Fibroblast of mammary gland (primary cell): ENCODE measurements at places on chromosomes 6 and 20.

DNA sequence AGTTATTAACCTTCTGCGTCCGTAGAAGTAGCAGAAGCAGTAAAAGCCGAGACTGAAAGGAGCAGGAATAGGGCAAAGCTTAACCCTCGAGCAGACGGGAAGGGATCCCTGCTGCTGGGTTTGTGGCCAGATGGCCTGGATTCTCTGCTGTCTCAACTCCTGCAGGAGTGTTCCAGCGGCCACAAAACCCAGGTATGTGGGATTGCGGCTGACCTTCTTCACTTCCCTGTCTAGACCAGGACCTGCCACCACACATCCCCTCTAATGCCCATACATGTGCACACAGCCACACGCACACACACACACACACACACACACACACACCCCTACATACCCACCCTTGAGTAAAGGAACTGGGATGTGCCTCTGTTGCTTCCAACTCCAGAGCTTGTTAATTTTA lies 33.1 kb upstream of the TNFRSF21 start:
- no peak for DNase-seq

DNA sequence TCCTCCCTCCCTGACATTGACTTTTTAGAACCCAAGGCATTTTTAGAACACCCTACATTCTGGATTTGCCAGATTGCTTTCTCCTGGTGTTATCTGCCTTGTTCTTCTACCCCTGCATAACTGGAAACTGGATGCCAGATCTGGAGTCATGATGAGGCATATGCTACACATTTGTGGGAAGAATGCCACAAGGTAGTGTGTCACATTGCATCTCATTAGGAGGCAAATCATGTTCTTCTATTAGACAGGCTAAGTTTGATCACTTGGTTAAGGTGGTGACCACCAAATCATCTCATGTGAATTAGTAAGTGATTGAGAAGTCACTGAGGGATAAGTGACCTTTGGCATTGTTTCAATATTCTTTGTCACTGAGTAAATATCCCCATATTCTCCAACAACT lies 12.9 kb upstream of the NKX2-2 start:
- no peak for DNase-seq

DNA sequence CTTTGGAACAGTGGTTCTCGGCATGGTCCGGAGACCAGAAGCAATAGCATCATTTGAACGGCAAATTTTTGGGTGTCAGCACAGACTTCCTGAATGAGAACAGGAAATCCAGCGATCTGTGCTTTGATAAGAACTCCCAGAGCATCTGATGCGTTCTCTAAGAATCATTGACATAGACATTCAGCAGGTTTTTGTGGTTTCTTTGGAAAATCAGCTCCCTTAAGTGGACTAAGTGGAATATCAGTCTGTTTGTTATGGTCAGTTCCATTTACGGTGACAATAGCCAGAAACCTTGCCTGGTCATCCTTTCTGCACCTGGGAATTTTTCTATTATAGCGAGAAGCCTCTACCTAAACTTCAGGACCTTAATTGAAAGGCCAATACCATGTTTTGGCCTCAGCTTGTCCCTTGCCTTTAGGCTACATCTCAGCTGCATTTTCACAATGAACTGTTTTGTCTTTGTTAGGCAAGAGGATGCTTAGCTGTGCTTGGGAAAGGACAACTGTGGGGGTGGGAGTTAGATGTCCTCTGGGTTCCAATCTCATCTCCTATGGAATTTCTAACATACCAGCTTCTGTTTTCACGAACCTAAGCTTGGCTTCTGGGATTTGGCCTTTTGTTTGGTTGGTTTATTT lies 299.7 kb downstream of the CDKAL1 start:
- no peak for DNase-seq

DNA sequence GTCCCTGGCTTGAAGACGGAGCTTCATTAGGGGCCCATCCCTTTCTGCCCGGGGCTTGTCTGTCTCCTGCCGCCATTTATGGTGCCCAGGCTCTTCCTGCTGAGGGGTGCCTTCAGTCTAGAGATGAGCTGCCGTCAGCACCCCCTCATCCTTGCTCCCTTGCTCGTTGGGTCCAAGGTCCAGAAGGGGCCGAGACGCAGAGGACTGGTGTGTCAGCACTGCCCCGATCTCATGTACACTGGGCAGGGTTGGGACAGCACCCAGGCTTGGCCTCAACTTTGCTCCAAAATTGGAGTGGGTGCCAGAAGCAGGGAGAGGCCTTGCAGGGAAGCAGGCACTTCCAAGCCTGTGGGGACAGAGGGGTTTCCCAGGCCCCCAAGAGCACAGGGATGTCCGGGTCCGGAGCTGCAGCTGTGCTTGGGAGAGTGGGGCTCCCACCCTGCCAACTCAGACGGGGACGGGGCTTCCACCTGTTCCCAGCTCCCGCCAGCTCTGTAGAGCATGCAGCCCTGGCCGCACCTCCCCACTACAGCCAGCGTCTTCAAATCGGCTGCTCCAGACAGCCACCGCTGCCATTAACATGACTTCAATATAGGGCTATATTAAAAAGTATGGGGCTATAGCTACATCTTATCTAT lies 488.8 kb downstream of the TENT5A start:
- no peak for DNase-seq

- no peak for DNase-seq
Measured at GRCh38 chr6:97669191-97670031, 386.4 kb upstream of the MMS22L start.
